H7 (cell line): ENCODE measurements at places on chromosomes 6 and 20. TPM values are rescaled to one million over a fixed set of nuclear protein-coding genes. Genes with fewer than 3 reads are reported as not detected.

MAP7 gene
- total RNA-seq: 7.8 and 12.2 TPM in 2 replicates

EDN3 gene
- total RNA-seq: not detected in 2 replicates

GRCh38 chr6:133396233-133396983 is 155.3 kb downstream of the EYA4 start:
- no peak for DNase-seq

DNA sequence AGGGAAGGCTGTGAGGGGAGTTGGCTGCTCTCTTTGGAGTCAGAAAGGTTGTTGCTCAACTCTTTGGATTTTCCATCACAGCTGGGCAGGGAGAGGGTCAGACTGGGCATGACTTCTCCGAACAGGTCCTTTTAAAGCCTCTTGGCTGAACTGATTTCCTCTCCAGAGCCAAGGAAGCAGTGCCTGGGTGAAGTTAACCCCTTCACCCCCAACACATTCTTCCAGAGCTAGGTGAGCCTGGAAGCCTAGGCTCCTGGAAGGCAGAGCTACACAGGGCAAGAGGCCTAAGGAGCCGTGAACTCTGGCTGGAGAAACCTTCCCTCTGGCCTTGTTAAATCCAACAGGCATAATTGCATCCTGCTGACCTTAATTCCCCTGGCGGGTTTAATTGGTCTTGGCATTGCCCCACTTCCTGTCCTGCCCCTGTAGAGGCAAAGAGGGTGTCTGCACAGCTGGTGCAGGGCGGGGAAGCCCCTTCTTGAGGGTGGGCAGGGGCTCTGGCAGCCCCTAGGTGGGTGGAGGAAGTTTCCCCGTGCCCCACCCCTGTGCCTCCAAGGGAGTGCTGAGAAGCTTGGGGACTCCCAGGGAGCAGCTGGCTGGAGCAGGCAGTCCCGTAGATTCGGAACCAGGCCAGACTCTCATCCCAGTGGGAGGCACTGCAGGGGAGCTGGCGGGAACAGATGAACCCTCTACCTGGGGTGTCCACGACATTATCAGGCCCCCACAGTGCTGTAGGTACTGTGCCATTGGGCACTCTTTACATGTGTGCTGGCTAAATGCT is 3.6 kb upstream of the MYLK2 start:
- peak; percentile 79 for DNase-seq

RGS17 gene
- total RNA-seq: 3.8 and 4.8 TPM in 2 replicates

C20orf141 gene
- not detected in 2 replicates for total RNA-seq

SOX18 gene
- 0.52 and 1.2 TPM in 2 replicates for total RNA-seq

GRCh38 chr6:154535147-154535546 is 24.7 kb upstream of the CNKSR3 start:
- no peak for DNase-seq
